ENCODE measurements at places on chromosomes 7 and 10. TPM values are rescaled to one million over a fixed set of nuclear protein-coding genes. Genes with fewer than 3 reads are reported as not detected.

The ZEB1 gene
- polyA plus RNA-seq, result 33.6 TPM

The GIMAP8 gene
- polyA plus RNA-seq, result 9.4 TPM

The PAX4 gene
- not detected for polyA plus RNA-seq

The TFR2 gene
- 1.1 TPM for polyA plus RNA-seq

The KCP gene
- polyA plus RNA-seq, result 32.4 TPM
